Breast epithelium (tissue), 4 donors: ENCODE measurements at places on chromosomes 6 and 20. TPM values are rescaled to one million over a fixed set of nuclear protein-coding genes. Genes with fewer than 3 reads are reported as not detected.

DNA sequence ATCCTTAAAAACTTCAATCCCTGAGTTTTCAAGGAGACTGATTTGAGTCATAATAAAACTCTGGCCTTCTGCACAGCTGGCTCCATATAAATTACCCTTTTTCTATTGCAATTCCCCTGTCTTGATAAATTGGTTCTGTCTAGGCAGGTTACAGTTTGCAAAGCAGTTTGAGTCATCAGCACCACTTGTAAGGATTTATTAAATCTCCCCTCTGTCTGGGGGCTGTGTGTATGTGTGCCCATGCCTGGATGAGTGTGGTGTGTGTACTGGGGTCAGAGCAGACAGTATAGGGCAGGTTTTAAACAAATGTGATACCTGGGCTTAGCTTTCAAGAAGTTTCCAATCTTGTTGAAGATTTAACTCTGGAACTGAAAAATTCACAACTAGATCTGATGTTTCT lies 228.6 kb downstream of the FNDC1 start:
- DNase-seq = no peak

DNA sequence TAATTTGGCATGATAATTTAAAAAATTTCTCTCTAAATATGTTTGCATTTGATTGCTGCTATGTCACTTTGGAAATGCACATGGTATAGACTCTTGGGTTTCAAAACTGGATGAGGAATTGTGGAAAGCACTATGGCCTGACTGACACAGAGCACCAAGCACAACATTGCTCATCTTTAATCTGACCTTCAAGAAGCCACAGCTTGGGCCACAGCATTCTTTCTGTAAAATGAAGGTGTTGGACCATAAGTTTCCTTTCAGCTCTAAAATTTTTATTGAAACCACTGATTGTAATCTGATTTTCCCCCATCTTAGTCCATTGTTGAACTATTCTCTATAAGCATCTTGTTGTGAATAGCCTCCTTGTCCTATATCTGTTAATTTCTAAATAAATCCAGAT lies 41.0 kb downstream of the QKI start:
- DNase-seq = no peak

- DNase-seq = no peak
Observed at GRCh38 chr6:73642530-73642929, 11.3 kb downstream of the SLC17A5 start.

DNA sequence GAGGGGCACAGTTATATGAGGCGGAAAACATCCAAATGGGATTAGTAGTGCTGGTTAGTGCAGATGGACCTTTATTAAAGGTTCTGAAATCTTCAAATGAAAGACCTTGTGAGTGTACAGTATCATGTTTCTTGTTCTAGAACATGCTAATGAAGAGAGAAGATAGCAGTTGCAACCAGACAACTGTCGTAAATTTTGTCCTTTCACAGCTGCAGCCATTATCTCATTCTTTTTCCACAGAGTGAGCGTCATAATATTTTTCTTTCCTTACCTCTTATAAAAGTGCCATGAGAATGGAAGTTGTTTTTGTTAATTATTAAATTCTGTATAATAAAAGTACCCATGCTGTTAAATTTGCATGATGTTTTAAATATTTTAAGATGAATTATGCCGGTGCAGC lies 4.4 kb upstream of the C6orf163 start:
- DNase-seq = no peak

DNA sequence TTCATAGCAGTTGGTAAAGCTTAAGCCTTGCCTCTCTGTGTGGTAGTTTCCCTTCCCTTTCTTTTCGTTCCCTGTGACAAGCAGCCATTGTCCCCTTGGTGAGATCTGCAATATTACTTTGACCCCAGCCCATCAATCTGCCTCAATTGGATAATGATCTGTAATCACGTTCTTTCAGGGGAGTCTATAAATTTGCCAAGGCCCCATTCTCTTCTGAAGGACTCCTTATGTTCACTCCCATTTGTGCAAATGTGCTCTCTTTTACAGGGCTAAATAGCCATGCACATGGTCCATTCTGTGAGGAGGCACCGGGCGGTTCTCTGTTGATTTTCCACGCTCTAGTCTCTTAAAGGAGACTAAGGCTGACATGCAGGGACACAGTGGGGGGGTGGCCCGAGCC lies 660.4 kb upstream of the SLC35B3 start:
- no peak for DNase-seq

DNA sequence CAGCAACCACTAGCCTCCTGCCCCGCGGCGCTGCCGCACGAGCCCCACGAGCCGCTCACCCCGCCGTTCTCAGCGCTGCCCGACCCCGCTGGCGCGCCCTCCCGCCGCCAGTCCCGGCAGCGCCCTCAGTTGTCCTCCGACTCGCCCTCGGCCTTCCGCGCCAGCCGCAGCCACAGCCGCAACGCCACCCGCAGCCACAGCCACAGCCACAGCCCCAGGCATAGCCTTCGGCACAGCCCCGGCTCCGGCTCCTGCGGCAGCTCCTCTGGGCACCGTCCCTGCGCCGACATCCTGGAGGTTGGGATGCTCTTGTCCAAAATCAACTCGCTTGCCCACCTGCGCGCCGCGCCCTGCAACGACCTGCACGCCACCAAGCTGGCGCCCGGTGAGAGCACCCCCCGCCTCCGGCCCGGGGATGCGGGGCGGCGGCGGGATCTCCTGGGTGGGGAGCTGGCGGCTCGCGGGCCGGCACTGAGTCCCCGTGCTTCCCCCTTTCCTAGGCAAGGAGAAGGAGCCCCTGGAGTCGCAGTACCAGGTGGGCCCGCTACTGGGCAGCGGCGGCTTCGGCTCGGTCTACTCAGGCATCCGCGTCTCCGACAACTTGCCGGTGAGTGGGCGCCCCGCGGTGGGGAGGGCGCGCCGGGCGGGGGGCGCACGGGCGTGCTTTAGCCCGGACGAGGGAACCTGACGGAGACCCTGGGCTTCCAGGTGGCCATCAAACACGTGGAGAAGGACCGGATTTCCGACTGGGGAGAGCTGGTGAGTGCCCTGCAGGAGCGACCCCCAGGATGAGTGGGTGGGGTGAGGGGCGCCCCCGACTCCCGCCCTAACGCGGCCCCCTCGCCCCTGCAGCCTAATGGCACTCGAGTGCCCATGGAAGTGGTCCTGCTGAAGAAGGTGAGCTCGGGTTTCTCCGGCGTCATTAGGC lies 585 bp downstream of the PIM1 start:
- peak; percentile 47 for DNase-seq

DNA sequence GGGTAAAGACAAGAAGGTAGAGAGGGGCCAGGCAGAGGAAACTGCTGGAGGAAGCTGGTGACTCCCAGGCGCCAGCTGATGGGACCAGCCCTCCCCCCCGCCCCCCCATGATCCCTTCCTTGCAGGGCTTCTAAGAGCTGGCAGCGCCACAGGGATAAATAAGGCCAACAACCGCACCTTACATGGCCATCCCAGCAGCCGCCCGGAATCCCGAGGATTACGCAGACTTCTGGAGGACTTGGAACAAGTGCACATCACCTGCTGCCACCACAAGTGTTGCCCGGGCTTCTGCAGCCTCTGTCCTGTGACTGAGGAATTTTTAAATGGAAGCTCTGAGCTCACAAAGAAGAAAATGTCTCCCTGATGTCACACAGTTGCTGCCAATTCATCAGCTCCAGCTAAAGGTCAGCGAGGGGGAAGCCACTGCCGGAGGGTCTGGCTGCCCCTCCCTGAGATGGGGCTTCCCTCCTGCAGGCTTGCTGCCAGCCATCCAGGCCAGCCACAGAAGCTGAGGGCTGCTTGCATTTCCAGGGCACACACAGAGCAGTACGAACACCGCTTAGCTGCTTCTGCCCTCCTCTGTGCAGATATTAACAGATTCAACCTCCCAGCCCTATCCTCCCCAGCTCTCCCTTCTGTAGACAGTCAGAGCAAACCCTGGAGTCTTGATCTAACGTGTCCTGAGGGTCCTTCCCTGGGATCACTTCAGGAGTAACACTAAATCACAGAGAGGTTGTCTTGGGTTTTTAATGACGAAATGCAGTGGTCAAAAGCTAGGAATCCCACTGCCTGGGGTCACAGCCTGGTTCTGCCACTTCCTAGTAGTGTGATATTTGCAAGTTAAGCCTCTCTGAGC lies 38.6 kb upstream of the PIM1 start:
- DNase-seq = peak; percentile 87

DNA sequence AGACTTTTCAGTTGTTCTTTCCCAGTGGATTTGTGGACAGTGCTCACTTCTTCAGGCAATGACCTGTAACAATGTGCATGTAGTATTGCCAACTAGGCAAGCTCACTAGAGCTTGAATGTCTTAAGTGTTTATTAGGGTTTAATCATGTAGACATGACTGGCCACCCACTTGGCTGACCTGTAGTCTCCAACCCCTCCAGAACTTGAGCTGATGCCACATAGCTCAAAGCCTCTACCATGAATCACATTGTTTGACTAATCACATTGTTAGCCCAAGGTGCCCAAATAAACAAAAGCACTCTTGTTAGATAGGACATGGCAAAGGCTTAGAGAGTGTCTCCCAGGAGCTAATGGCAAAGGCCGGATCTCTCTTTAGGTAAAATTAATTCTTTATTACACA lies 272.7 kb downstream of the GRIK2 start:
- DNase-seq = no peak

GRCh38 chr20:4932061-4932460 lies 69.2 kb downstream of the SLC23A2 start:
- DNase-seq = no peak

- no peak for DNase-seq
Observed at GRCh38 chr6:73349311-73349710, 4.8 kb downstream of the DPPA5 start.

GRCh38 chr20:21571841-21572690 lies 58.2 kb upstream of the NKX2-2 start:
- no peak for DNase-seq

- DNase-seq = no peak
Observed at GRCh38 chr6:48490658-48491057, 379.7 kb upstream of the PTCHD4 start.

DNA sequence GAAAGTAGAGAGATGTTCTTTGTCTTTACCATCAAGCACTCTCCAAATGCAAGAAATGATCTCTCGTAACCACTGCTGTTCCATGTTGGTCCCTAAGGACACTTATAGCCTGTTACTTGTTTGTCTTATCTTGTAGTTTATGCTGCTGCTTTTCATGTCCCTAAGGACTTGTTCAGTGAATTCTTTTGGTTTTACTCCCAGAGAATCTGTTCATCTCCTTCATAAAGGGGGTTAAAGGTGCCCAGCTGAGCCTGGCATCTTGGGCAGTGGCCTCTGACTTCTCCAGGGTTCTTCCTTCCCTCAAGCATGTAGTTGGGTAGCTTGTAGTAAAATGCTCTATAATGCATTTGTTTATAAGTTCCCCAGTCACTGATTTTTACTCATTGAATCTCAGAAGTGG lies 864 bp upstream of the PKIG start:
- no peak for DNase-seq

- DNase-seq = no peak
Observed at GRCh38 chr6:3331971-3332370, 73.2 kb downstream of the PSMG4 start.

DNA sequence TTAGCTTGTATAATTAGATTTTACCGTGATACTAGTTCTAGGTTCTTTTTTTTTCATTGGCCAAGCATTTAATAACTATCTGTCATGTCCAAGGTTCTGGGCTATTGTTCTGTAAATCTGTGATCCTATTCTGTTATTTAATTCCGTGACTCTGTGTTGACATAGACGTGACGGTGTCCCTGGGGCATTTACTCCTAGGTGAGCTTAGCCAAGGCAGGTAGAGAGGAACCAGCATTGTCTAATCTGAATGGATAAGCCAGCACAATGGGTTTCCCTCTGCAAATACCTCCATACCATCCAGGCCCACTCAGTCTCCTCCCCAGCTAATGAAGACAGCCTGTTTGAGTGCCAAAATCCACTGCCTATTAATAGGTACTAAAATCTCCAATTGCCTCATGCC lies 8.9 kb upstream of the CDSN start:
- DNase-seq = peak; percentile 53

DNA sequence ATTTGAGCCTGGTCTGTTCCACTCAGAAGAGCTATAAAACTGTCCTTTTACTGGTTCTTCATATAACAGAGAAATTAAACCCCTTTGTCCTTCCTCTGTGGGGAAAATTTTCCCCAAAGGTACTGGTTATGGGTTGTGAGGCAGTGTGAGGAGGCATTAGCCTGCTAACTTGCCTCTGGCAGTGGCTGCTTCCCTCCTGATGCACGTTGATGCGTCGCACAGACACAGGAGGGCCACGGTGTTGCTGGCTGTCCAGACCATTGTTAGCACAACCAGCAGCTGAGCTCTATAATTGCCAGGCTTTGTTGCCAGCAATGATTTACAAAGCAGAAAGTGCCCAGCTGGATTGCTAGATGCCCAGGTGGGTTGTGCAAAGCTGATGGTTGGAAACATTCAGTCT lies 10.1 kb downstream of the AAR2 start:
- no peak for DNase-seq

DNA sequence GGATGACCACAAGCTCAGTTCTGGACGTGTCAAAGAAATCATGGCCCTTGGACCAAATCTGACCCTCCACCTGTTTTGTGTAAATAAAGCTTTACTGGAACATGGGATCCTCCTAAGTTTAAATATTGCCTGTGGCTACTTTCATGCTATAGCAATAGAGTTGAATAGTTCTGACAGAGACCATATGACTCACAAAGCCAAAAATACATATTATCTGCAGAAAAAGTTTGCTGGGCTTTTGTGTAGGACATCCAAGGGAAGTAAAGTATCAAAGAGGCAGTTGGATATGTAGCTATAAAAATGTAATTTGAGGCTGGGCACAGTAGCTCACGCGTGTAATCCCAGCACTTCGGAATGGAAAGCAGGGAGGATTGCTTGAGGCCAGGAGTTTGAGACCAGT lies 78.9 kb downstream of the TOX2 start:
- DNase-seq = no peak

DNA sequence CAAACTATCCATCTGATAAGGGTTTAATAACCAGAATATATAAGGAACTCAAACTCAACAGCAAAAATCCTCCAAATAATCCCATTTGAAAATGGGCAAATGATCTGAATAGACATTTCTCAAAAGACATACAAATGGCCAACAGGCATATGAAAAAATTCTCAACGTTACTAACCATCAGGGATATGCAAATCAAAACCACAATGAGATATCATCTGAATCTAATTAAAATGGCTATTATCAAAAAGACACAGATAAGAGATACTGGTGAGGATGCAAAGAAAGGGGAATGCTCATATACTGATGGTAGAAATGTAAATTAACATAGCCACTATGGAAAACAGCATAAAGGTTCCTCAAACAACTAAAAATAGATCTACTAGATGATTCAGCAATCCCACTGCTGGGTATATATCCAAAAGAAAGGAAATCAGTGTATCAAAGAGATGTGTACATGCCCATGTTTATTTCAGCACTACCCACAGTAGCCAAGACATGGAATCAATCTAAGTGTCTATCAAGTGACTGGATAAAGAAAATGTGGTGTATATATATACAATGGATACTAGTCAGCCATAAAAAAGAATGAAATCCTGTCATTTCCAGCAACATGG lies 6.1 kb upstream of the BRD2 start:
- no peak for DNase-seq

The ID4 gene
- 92.9 TPM for total RNA-seq

The GLP1R gene
- not detected for total RNA-seq

The C6orf141 gene
- total RNA-seq = 6.1 TPM

The RAB44 gene
- total RNA-seq = 1.9 TPM

The POU5F1 gene
- 0.64 TPM for total RNA-seq
